Dorsolateral prefrontal cortex (tissue), 122 donors: ENCODE measurements at places on chromosomes 2 and 18. TPM values are rescaled to one million over a fixed set of nuclear protein-coding genes. Genes with fewer than 3 reads are reported as not detected.

DNA sequence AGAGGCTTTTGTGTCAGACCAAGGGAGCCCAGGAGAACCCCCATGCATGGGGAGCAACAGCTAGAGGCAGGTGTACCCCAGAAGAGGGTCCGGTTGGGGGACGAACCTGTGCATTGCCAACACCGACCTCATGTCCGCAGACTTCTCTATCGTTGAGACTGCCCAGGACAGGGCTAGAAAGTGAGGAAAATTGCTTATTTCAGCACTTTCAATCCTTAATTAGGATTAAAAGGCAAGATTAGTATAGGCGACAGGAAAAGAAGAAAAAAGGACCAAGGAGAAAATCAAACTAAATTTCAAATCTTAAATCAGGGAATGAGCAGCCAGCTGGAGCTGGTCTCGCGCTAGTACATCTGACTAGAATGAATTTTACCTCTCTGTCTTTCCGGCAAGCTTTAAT lies 438.9 kb upstream of the SOX11 start:
- DNase-seq: no peak

DNA sequence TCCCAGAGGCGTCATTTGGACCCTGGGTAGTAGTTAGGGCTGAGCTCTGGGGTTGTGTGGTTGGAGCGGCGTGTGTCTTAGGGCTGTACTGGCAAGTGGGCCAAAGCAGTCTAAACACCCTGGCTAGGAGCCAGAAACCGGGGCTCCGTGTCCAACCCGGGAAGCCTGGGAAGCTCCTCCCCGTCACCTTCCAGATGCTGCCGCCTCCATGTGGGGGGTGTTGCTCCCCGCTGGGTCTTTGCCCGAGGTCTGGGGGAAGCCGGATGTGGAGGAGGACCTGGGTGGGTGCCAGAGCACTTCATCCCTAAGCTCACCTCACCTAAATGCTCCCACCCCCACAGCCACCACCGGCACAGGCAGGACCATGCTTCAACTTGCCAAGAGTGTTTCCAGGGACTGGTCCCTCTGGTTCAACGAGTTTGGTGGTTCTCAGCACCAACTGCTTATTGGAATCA lies 25.4 kb downstream of the TET3 start:
- no peak for DNase-seq

DNA sequence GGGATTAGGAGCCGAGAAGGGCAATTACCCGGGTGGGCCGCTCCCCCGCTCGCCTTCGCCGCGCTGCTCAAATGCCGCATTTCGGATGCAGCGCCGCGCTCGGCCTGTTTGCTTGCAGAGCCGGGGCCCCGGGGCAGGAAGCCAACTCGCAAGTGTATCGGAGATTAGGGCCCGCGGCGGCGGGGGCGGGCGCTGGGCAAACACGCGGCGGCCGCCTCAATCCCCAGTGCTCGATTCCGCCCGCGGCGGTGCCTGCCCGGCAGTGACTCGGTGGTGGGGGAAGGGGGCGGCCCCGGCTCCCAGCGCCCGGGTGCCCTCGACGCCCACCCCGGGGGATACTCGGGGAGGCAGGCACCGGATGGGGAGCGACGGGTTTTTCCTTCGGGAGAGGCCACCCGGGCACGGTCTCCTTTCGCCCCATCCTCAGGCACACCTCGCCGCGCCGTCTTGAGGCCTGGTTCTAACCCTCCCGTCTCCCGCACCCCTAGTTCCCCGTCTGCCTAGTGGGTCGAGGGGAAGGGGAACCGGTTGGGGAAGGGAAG lies 26.6 kb upstream of the NOTO start:
- peak; percentile 71 for DNase-seq

Gene RAB6C
- 1.2 TPM for total RNA-seq

Gene ALPI
- not detected for total RNA-seq

DNA sequence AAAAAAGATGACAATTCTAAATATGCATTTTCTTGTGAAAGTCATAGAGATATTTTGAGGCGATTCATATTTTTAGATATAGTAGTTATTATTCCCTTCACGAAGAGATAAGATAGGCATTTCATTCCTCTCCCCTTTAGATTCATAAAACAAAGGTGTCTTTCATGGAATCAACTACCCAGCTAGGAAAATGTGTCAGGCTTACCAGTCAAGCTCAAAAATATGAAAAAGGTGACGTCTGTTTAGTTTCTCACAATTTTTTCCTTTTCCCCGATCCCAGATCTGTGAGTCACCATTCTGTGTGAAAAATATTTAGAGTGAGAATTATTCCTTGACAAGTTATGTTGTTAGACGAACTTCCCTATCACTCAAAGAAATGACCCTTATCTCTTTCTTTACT lies 95.4 kb upstream of the FN1 start:
- DNase-seq: no peak

GRCh38 chr2:202762556-202762955 lies 109.0 kb downstream of the ICA1L start:
- no peak for DNase-seq

- no peak for DNase-seq
These were observed 664 bp downstream of the CCT4 start for GRCh38 chr2:61887717-61888266.

DNA sequence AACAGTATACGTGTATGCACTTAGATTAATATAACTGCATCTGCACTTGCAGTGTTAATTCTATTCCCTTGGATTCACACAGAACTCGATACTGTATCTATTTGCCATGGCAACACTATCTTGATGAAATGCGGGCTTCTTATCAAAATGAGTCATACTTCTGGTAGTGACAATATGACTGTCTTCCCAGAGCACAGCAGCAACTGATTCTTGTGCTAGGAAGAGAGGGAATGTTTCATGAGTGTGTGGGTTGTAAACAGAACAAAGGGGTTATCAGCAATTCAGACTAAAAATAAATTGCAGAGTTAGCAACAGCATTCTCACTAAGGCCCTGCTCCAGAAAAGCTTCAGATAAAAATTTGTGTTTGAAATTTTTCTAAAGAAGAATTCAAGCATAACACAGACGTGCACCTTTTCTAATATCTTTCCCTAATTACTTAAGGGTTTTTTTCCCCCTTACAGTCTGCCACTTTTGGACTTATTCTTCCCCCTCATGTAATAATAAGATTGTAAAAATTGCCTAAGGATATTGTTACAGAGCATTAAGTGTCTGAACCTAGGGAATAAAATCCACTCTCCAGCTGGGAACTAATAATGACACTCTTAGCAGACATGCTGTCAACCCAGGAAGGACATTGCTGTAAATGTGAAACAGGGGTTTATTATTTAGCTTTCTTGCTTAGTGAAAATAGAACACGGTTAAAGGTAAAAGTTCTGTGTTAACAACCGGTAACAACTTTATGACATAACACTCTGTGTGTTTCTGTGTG lies 99.9 kb upstream of the SLC38A11 start:
- no peak for DNase-seq

- peak; percentile 14 for DNase-seq
These were observed 233.7 kb downstream of the HDAC4 start for GRCh38 chr2:239167011-239167673.

DNA sequence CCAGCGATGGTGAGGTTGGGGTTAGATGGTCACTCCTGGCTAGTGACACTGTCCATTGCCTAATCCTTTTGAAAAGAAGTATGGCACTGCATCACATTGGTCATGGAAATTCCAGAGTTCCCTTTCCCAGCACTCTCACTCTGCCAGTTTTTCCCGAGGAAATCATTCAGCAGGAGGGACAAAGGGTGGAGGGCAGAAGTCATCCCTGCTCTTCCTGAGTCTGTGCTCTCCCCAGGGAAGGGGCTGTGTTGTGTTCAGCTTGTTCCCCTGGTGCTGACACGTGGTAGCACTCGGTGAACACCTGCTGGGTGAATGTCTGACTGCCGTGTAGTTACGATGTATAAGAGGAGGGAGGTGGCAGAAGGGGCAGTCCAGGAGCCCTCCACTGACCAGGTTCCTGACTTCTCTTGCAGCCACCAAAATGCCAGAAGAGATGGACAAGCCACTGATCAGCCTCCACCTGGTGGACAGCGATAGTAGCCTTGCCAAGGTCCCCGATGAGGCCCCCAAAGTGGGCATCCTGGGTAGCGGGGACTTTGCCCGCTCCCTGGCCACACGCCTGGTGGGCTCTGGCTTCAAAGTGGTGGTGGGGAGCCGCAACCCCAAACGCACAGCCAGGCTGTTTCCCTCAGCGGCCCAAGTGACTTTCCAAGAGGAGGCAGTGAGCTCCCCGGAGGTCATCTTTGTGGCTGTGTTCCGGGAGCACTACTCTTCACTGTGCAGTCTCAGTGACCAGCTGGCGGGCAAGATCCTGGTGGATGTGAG lies 21.6 kb downstream of the STEAP3 start:
- DNase-seq: no peak

Gene GREB1L
- total RNA-seq: 11.2 TPM

- no peak for DNase-seq
These were observed 253.9 kb downstream of the VAPA start for GRCh38 chr18:10167759-10168158.

DNA sequence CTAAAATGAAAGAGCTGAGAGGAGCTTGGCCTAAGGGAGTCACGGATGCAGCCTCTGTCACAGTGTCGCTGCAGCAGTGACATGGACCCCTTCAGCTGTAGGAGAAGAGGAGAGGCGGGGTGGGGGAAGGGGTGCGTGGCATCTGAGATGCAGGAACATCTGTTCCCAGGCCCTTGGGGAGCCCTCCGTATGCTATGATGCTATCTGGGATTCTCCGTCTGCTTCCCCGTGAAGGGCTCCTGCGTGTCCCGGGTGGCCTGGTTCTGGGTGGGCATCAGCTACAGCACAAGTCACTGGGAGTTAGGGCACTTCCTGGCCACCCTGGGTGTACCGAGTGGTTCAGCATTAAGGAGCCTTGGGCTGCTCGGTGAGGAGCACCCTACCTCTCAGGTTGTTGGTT lies 35.6 kb upstream of the B3GNT7 start:
- DNase-seq: no peak

Gene KIF5C
- 354 TPM for total RNA-seq

DNA sequence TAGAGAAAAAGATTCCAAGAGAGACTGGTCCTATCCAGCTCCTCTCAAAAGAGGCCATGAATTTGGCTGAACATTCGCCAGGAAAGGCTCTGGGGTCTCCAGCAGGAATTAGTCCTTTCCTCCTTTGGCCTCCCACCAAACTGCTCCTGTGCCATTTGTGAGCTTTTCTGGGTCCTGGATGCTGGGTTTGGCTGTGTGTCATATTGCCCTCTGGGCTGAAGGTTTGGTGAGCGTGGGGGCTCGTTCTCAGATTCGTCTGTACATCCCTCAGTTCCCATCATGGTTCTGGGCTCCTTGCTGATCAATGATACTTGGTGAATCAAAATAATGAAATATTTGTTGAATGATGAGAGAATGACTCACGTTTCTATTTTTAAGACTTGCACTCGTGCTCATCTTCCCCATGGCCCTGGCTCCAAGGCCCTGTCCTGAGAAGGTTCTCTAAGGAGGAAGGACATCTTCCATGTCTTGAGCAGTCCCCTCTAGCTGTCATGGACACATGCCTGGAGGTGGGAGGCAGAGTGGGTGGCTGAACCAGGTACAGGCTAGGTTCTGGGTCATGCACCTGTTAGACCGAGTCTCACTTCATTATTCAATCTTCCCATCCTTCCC lies 47.8 kb upstream of the RHOB start:
- no peak for DNase-seq

DNA sequence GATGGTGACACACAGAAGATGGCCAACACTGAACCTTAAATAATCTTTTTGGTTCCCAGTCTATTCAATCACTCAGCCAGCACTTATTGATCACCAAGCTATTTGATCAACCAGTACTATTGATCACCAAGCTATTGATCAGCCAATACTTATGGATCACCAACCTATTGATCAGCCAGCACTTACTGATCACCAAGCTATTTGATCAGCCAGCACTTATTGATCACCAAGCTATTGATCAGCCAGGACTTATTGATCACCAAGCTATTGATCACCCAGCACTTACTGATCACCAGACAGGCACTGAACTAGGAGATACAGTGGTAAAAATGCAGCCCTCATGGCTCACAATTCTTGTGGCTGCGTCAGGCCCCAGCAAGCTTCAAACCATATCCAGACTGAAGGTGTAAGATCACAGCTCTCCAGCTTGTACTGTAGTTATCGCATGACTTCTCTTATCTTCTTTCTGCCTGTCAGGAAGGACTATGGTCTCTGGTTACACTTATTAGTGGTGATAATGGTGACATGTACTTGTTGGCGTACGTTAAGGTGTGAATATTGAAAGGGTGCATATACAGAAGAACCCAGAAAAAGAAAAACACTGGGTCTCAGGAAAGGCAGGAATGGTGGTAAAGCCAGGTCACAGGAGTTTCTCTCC lies 18.4 kb upstream of the B3GNT2 start:
- no peak for DNase-seq

Gene CRYGD
- 1.5 TPM for total RNA-seq

GRCh38 chr2:200378652-200379290 lies 72.3 kb downstream of the SPATS2L start:
- DNase-seq: no peak

Gene C2orf72
- 89.4 TPM for total RNA-seq

Gene TMEM198
- total RNA-seq: 18.0 TPM

- DNase-seq: no peak
These were observed 5.5 kb upstream of the TMEM163 start for GRCh38 chr2:134724341-134724740.

- DNase-seq: no peak
These were observed 43.6 kb downstream of the SCTR start for GRCh38 chr2:119480718-119481142.

Gene GAL3ST2
- total RNA-seq: 0.88 TPM

Gene UGT1A10
- total RNA-seq: not detected

Gene NAT8
- total RNA-seq: not detected

Gene MAL
- total RNA-seq: 116 TPM

DNA sequence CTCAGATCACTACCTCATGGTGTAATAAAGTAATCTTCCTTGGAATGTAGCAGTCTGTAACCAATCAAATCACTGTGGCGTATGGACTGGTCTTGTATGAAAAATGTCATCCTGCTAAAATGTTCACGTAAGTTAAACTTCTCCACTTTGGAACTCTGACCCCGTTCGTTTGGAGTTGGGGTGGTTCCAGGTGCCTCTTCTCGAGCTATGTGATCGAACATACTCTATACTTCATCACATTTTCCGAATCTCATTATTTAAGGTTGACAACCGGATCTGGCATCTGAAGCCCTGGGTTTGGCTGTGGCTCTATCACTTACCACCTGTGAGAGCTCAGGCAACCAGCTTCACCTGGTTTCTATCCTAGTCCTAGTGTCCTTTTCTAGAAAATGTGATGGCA lies 148.0 kb upstream of the MYCN start:
- DNase-seq: no peak

Gene CCDC178
- total RNA-seq: 1.2 TPM
